ENCODE measurements at places on chromosomes 13 and 19.

- no peak for DNase-seq
These were observed 41.9 kb downstream of the NFIX start for GRCh38 chr19:13037161-13037560.

DNA sequence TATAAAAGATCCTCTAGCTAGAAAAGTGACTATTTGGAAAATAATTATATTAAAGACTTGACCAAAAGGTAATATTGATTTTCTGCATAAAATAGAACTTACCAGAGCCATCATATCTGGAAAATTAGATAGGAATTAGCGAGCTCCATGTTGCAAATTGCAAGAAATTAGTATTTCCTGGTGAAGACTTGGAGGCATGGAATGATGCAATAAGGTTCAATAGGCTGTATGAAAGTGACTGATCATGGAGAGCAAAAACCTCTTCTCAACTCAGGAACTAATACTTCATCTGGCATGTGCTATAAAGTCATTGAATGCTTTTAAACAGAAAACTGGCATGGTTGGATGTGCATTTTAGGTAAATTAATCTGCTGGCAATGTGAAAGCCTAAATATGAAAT lies 66.3 kb upstream of the UFM1 start:
- DNase-seq = no peak

DNA sequence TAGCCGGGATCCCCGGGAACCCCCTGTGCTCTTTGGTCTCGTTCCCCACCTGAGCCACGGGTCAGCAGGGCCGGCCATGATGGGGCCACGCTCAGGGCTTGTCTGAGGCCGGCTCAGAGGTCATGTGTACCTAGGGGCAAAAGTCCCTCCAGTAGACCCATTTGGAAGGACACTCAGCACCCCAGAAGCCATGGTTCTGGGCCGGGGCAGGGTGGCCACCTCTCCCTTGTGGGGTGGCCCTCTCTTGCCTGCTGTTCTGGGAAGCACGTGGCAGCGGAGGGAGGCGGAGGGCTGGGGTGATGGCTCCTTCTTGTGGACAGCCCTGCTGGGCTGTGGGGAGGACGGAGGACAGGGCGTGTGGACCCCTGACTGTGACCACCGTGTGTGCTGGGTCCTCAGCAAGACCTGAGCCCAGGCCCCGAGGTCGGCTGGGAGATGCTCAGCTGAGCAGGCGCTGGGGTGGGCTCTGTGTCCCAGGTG lies 6.4 kb upstream of the PEAK3 start:
- no peak for DNase-seq

GRCh38 chr13:37594550-37594949 lies 4.0 kb downstream of the POSTN start:
- DNase-seq = no peak

DNA sequence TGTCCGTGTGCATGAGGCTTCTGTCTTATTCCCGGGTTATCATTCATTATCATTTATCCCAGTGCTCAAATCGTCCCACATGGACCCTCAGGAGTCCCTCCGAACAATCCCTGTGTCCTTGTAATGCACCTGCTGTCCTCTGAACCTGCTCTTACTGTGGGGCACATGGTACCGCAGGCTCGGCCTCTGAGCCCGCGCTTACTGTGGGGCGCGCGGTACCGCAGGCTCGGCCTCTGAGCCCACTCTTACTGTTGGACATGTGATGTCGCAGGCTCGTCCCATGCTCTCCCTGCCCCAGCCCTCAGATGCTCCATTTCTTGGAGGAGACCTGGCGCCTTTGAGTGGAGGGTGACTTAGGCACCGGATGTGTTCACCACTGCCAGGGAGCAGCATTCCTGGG lies 16.8 kb upstream of the ZNF554 start:
- DNase-seq = no peak

DNA sequence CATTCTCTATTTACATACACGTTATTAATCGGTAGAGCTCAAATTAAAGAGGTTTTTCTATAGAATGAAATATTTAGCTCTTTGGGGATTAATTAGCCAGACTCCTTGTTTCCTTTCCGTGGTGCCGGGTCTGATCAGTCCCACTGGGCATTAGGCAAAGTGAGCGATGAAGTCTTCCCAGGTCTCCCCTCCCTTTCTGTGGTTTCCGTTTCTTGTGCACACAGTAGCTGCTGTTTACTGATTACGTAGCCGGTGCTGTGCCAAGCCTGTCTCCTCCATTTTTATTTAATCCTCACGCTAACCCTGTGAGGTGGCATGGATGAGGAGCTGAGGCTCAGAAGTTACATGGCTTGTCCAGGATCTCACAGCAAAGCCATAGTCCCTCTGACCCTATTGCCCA lies 9.0 kb downstream of the SLC25A15 start:
- DNase-seq = no peak

DNA sequence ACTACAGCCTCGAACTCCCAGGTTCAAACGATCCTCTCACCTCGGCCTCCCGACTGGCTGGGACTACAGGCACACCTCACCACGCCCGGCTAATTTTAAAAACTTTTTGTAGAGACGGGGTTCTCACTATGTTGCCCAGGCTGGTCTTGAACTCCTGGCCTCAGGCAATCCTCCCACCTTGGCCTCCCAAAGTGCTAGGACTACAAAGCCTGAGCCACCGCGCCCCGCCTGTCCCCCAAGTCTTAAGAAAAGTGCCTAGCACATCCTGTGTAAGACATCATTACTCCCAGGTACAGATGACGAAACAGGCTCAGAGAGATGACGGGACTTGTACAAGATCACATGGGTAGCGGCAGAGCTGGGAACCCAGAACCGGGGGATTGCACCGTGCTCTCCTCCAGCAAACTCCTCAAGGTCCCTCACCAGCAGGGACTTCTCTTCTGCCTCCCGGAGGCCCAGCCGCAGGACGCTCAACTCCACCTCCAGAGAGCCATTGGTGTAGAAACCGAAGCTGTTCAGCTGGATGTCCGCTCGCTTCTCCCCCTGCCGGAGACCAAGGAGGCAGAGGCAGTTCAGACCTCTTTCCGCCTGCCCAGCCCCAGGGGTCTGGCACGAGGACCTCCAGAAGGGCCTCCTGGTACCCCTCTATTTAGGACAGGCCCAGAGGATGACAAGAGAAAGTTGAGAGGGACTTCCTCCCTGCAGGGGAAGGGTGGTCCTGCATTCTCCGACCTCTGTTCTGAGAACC lies 1.0 kb downstream of the GPR108 start:
- DNase-seq = peak; percentile 80

DNA sequence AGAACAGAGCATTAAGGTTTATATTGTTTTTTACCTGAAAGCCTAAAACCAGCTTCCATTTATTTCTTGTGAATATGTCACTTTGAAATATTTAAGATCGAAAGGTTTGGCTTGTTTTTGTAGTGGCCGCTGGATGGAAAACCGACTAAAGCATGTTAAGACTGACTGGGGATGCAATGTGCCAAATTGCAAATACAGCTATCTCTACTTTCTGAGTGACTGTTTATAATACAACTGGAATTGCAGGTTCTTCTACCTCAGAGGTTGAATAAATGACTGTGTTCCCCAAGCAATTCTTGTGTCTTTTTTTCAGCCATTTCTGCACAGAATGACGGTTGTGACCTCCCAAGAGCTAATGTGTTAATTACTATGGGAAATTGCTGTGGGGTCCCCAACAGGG lies 50.0 kb upstream of the TMTC4 start:
- no peak for DNase-seq

GRCh38 chr13:50098693-50099092 lies 83.4 kb downstream of the KCNRG start:
- no peak for DNase-seq

DNA sequence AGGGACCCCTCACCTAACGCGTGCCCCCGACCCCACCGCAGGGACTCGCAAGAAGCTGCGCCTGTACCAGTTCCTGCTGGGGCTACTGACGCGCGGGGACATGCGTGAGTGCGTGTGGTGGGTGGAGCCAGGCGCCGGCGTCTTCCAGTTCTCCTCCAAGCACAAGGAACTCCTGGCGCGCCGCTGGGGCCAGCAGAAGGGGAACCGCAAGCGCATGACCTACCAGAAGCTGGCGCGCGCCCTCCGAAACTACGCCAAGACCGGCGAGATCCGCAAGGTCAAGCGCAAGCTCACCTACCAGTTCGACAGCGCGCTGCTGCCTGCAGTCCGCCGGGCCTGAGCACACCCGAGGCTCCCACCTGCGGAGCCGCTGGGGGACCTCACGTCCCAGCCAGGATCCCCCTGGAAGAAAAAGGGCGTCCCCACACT lies 4.7 kb upstream of the MYBPC2 start:
- DNase-seq = peak; percentile 91

DNA sequence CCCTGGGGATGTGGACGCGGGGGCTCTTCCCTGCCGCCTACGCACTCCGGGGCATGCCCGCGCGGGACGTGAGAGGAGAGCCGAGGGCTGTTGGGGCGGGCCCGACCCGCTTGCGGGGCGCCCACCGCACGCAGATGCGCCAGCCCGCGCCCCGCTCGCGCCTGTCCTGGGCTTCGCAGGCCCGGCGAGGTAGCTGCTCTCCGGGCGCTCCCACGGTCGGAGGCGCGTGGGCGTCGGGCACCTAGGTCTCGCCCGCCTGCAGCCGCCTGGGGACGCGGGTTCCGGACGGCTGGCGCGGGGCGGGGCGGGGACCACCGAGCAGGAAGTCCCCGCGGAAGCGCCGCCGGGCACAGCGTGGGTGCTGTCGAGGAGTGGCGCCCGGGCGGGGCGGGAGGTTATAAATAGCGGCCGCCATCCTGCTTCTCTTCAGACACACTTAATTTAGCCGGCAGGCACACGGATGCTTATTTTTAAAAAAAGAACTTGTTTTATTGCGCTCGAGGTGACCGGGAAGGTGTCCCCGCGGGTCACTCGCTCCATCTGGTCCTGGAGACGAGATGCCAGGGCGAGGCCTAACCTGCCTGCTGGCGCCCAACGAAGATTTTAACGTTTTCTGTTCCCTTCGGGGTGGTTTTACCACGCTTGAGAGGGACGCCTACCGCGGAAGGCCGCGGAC lies 561 bp upstream of the GJA3 start:
- no peak for DNase-seq

- peak; percentile 80 for DNase-seq
These were observed 6.1 kb downstream of the SLC35E1 start for GRCh38 chr19:16566161-16566560.

- DNase-seq = no peak
These were observed 7.6 kb upstream of the IPO5 start for GRCh38 chr13:97945792-97946419.

GRCh38 chr13:114096031-114096485 lies 36.4 kb downstream of the RASA3 start:
- no peak for DNase-seq

- no peak for DNase-seq
These were observed 473 bp upstream of the CERS1 start for GRCh38 chr19:18896421-18896841.

GRCh38 chr13:40517486-40518480 lies 148.7 kb downstream of the FOXO1 start:
- no peak for DNase-seq

DNA sequence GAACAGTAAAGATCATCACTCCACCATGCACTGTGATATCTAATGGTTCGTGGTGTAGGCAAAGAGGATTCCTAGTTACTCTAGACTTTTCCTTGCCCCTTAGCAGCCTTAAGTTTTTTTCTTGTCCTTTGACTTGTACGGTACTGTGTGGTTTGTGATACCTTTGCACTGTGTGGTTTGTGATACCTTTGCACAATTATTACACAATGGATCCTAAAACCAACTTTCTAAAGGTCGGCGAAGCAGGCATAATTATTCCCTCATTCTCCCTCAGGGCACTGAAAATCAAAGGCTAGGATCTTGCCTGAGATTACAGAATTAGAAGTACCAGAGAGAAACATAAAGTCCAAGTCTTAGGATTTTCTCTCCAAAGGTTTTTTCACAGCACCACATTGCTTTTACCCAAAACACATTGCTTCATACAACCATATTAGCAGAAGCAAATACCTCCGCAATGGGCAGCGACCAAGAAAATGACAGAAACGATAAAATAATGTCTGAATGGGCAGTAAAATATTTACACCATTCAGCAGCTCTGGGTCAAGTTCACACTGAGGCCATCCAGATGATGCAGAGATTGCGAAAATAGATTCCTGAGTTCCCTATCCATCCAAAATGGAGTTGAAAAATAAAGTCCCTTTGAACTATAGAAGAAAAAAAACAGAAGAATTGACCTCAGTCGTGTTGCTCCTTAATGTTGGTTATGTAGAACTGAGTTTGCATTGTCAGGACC lies 106.4 kb downstream of the FGF14 start:
- no peak for DNase-seq

GRCh38 chr13:26749285-26749684 lies 11.3 kb downstream of the GPR12 start:
- DNase-seq = no peak

DNA sequence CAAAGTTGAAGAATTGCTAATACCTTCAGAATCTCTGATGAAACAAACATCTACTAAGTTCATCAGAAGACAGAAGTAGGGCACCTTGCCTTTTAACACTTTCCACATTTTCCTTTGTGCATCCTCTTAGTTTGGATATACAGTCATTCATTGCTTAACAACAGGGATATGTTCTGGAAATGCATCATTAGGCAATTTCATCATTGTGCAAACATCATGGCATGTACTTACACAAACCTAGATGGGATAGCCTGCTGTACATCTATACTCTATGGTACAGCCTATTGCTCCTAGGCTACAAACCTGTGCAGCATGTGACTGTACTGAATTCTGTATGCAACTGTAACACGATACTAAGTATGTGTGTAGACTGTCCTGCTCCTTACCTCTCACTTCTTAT lies 169.8 kb downstream of the SUCLA2 start:
- DNase-seq = no peak

DNA sequence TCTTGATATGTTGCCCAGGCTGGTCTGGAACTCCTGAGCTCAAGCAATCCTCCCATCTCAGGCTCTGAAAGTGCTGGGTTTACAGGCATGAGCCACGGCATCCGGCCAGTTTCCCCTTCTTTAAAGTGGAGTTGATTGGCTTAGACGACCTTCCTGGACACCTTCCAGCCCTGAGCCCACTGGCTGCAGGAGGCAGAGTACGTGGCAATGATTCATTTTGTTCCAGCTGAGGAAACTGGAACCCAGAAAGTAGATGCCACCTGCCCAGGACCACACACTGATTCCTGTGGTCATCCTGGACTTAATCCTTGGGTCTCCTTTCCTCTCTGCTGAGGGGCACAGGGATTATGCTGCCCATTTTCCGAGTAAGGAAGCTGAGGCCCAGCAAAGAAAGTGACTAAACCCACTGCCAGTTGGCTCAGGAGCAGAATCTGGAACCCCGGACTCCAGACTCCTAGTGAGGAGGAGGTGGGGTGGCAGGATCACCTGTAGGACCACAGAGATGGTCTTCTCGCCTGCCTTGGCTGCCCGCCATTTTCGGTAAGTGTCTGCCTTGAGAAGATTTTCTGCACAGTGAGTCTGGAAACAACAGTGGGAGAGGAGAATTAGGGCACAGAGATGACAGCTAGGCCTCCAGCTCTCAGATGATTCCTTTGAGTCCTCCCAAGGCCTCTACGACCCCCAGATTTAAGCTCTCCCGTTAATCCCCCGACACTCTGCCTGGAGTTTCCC lies 737 bp downstream of the XRCC1 start:
- DNase-seq = no peak

All from ureter (tissue), 1 donor.